ENCODE measurements at places on chromosomes 5 and 9. TPM values are rescaled to one million over a fixed set of nuclear protein-coding genes. Genes with fewer than 3 reads are reported as not detected.

GRCh38 chr5:80034962-80035821 is at the start of gene THBS4:
TSS of gene THBS4 (plus strand) at chr5:80035348. CDS start at chr5:80035538, 190 bp downstream.
- no peak for DNase-seq

GRCh38 chr5:34530637-34531036 is 125.5 kb upstream of the RAI14 start:
- no peak for DNase-seq

DNA sequence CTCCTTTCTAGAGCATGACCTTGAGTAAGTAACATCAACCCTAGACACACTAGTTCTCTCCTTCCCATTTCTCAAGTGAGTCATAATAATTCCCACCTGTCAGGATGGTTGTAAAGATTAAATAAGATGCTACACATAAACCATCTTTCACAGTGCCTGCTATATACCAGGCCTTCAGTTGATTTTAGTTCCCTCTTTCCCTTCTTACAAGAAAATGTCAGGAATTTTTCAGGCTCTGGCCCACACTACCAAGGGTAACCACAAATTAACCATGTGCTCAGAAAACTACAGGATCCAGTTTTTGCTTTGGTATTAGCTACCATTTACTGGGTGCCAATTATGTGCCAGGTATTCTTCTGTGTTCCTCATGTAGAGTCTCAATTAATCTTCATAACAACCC is 42.7 kb upstream of the RARS1 start:
- DNase-seq = no peak

GRCh38 chr5:77181596-77182304 is 28.7 kb upstream of the PDE8B start:
- no peak for DNase-seq

- no peak for DNase-seq
Observed at GRCh38 chr5:133383580-133383939, 228.8 kb downstream of the FSTL4 start.

DNA sequence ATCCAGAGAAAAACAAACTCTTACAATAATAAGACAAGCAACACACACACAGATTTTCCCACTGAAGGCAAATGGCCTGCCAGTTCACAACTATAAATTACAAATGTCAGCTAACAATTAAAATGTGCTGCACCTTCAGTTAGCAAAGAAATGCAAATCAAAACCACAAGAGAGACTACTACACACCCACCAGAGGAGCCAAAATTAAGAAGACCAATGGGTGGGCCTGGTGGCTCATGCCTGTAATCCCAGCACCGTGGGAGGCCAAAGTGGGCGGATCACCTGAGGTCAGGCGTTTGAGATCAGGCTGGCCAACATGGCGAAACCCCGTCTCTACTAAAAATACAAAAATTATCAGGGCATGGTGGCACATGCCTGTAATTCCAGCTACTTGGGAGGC is 15.1 kb upstream of the IPPK start:
- DNase-seq = no peak

DNA sequence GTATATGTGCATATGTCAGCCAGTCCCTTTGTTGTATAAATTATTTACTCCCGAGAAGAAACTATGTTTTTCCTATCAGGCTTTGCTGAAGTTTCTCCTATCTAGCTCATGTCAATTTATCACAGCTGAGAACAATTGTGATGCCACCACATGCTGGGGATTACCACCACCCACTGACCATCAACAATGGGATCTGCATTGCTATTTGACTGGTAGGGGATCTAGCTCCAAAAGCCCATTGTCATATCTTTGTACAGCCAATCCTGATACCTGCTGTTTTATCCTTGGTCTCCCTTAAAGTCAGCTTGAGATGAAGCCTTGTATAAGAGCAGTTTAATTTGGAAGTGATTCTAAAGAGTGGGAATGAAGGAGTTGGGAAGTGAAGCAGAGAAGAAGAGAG is 53.9 kb upstream of the KCNN2 start:
- no peak for DNase-seq

DNA sequence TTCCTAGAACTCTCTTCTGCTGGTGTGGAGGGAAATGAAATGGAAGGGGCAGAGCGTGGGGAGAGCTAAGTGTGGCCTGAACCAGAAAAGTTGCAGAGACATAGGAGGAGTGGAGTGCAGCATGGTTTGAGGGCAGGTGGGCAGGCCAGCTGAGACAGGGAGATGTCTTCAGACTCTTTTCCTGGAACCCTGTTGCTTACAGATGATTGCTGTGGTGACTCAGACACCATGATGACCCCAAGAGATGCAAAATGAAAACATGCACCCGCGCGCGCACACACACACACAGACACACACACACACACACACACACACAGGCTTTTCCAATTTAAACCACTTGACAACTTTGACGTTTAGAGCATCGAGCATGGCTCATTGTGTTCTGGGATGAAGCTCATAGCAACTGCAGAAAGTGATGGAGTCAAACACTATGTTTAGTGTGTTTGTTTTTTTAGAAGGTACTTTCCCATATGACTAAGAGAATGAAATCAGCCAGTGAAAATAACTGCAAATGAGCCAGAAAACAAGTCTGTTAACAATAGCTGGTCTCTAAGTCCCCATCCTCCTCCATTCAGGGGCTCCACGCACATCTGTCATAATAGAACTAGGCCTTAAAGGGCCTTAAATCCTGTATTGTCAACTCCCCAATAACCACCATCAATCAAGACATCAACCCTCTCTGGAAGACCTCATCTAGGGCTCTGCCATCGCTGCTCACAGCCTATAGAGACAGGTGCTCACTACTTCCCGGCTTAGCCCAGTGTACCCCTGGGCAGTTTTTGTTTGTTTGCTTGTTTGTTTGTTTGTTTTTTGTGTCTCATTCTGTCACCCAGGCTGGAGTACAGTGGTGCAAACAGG is 9.6 kb downstream of the TMOD1 start:
- no peak for DNase-seq

DNA sequence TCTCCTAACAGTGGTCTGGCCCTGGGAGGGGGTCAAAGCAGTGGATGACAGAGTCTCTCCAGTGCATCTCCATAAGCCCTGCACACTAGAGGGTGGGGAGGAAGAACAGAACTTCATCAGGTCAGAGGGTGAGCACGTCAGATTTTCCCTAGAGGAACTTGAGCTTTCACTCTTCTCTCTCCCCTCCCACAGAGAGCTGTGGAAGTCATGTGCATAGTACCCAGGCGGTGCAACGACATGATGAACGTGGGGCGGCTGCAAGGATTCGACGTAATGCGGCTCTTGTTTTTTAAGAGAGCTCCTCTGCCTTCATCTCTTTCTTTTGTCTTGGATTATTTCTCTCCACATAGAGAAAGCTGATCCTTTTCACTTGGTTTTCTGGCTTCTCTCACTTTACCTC is 100.2 kb upstream of the OTULINL start:
- no peak for DNase-seq

DNA sequence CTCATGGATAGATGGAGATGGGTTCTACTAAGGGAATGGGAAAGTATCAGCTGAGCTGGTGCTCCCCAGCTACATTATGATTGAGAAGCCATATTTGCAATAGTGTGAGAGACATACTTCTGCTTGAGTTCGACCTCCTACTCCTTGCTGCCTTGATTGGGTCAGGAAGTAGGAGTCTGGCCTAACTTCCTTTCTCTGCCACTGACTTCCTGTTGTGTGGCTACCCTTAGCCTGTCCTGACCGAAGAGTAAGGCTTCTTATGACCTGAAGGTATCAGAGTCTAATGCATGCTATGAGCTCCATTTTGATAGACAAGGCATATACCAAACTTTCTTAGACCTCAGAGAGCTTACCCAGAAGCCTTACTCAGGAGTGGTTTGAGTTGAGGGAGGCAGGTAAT is 53.9 kb downstream of the OSTF1 start:
- DNase-seq = no peak

SNX30 gene
- total RNA-seq = 10.6 TPM

GRM6 gene
- total RNA-seq = not detected

PPP3R2 gene
- not detected for total RNA-seq

CBY3 gene
- total RNA-seq = not detected

LCN9 gene
- not detected for total RNA-seq

SLC45A2 gene
- total RNA-seq = 0.19 TPM

PTCH1 gene
- 3.1 TPM for total RNA-seq

TEK gene
- 12.8 TPM for total RNA-seq

CCDC183 gene
- 1.5 TPM for total RNA-seq

All from omental fat pad (tissue), 4 donors.